ENCODE measurements at places on chromosomes 3 and 15.

DNA sequence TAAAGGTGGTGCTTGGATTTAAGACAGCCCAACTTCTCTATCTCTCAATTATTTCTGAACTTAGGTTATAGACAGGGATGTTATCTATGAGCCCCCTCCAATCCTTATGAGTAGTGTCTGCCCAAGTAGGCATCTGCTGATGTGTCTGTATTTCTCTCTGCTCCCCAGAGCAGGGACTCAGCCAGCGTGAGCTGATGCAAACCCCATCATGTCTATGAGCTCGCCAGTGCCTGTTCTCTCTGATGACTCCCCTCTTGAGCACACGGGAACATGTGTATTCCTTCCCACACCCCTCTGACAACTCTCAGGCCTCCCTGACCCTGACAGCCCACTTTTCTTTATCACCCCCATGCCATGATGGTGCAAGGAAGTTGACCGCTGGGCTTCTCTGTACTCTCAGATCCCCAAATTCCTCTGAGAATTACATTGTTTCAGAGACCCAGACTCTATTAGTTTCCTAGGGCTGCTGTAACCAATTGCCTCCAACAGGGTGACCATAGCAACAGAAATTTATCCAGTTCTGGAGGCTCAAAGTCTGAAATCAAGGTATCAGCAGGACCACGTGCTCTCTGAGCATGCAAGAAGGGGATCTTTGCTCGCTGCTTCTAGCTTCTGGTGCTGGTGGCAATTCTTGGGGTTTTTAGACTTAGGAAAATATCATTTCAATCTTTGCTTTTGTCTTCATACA, 73.5 kb upstream of the ST8SIA2 start:
- DNase-seq: no peak

DNA sequence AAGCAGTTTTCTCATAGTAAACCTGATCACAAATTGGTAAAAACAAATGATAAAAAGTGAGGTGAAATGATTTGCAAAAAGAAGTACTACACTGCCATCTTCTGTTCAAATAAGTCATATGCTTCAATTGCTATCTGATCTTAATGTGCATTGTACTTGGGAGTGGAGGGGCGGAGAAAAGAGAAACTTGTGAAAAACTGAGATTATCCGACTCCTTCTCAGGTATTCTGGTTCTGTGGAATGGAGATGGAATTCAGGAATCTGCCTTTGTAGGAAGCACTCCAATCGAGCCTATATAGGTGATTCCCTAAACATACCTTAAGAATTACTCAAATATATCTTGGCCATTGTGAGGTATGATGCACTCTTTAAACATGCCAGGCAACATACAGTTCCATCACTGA, 180.6 kb downstream of the CHL1 start:
- no peak for DNase-seq

- DNase-seq: no peak
Observed at GRCh38 chr15:57607570-57608000, 15.9 kb downstream of the MYZAP start.

- DNase-seq: no peak
Observed at GRCh38 chr3:62621925-62622324, 248.6 kb upstream of the FEZF2 start.

- DNase-seq: no peak
Observed at GRCh38 chr3:8529181-8529637, 27.6 kb downstream of the LMCD1 start.

GRCh38 chr3:118504906-118505305, 529.7 kb downstream of the IGSF11 start:
- no peak for DNase-seq
